ENCODE measurements at places on chromosomes 16 and 17.

GRCh38 chr16:27202923-27203506 is 311 bp upstream of the KDM8 start:
- DNase-seq = no peak

- DNase-seq = peak; percentile 23
Measured at GRCh38 chr16:3101018-3101840, 2.1 kb upstream of the ZSCAN10 start.

GRCh38 chr17:18248300-18248731 is 10.2 kb downstream of the FLII start:
- peak; percentile 28 for DNase-seq

DNA sequence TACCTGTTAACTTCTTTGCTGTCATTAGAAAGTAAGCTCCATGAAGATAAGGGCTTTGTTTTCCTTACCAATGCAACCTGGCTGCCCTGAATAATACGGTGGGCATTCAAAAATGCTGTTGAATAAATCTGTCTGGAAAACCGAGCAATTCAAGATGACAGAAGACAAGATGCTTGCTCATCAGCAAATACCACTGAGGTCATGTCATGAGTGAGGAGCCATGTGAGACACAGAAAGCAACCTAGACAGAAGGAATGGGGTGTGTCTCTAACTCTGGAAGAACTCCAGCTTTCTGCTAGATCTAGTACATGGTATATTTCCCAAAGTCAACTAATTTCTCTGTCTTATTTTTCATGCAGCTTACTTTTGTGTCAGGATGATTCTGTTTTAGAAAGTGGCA is 64.2 kb downstream of the STH start:
- no peak for DNase-seq

DNA sequence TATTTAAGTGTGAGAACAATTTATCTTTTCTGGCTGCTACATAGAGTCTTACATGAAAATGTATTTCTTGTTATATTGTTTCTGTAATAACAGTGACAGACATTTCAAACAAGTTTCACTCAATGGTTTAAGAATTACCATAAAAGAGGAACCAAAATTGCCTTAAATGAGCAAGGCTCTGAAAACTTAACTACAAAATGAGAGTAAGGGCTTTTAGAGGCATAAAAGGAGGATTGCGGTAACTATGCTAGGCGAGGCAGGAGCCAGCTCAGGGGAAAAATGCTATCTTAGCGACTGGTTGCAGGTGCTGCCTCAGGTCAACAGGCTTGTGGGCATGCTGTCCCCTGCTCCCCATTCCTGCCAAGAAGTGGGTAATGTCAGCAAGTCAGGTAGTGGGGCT is 81.7 kb upstream of the MSI2 start:
- no peak for DNase-seq

GRCh38 chr17:81373536-81374160 is 21.6 kb upstream of the BAHCC1 start:
- DNase-seq = no peak

DNA sequence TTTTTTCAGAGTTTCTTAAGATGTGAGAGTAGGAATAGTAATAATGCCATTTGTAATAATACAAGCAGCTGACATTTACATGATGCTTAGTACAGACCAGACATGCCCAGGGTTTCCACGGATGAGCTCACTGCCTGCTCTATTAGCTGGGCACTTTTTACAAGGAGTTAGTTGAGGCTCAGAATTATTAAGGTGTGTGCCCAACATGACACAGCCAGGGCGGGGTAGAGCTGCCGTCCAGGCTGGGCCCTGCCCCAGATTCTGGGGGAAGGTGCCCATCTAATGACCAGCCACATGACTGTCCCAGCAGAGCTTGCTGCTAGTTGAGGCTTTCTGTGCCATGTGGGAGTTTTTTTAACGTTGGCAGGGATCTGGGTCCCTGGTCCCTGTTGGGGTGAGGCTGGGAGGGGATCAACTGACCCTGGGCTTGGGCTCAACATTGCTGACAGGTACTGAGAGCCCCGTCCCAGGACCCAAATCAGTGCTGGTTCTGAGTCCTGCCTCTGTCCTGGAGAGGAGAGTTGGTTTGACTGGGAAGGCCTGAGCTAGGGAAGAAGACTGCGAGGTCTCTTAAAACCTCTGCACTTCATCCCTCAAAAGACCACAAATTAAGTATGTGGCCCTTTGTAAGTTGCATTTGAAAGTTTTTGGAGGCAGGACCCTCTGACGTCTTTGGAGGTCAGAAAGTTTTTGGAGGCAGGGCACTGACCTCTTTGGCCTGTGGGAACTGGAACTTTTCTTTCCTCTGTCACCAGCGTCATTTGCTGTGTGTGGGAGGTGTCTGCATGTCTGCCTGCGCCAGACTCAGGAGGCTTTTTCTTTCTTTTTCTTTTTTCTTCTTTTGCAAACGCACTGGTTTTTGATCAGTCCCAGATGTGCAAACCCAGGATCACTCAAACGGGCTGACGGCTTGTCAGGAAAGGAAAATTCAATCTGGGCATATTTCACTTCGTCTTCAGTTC is 2.2 kb downstream of the CRISPLD2 start:
- no peak for DNase-seq

DNA sequence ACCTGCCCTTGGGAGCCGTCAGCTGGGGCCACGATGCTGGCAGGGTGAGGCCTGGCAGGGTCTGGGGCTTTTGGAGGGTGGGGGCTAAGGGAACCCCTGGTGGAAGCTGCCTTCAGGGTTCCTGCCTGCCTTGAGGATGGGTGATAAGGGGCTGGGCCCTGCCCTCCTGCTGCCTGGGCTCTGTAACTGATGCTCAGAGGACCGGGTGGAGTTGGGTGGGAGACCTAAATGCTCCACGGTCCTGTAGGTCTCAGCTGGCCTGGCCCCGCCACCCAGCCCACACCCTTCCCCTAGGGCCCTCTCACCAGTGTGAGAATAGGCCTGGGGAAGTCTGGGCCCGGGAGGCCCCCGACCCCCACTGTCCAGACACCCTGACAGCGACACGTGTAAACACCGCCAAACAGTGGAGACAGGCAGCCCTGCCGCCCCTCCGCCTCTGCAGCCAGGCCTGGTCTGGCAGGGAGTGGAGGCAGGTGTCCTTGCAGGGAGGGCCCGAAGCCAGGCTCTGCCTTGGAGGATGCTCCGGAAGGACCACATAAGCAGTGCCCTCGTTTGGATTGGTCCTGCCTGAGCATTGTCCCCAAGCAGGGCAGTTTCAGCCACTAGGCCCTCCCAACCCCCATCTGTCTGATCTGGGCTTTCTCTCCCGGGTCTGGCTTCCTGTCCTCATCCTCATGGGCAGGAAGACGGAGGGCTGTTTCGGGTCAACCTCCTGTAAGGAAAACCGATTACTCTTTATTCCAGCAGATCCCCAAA is 6.5 kb upstream of the BAHCC1 start:
- DNase-seq = no peak

DNA sequence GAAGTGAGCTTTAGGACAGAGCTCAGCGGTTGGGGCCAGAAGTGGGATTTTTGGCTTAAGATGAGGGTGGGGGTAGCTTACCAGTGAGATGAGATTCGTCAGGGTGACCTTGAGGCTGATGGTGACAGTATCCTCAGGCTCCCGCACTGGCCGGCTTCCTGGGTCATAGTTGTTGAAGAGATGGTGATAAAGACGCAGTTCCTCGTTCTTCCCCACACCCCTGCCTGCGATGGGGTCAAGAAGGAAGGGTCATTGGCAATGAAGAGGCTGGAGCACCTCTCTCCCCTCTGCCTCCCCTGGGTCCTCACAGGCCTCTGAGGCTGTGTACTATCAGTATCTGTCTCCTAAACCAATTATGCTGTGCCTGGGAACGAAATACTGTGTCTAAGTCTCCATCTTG is 358 bp downstream of the CHRNE start:
- DNase-seq = no peak

DNA sequence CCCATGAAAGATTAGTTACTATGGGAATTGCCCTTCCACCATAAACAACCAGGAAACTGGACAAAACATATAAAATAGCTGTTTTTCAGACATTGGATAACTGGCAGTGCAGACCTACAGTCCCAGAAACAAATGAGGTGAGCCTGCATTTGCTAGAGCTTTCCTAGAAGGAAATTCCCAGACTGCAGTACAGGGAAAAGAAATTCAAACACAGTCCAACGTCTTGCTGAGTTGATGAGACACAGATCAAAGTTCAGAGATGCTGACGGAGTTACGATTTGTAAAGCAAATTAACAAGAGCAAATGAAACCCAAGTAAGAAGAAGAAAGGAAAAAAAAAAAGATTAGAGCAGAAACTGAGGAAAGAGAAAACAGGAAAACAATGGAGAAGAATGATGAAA is 41.3 kb upstream of the MNT start:
- no peak for DNase-seq

- no peak for DNase-seq
Measured at GRCh38 chr17:61474235-61474927, 22.2 kb downstream of the TBX4 start.

GRCh38 chr17:66557200-66557599 is 254.8 kb downstream of the PRKCA start:
- no peak for DNase-seq

GRCh38 chr17:67867591-67867990 is 42.3 kb downstream of the BPTF start:
- DNase-seq = no peak

- DNase-seq = peak; percentile 44
Measured at GRCh38 chr17:83079352-83079747, at the start of gene METRNL. METRNL (plus strand) TSS chr17:83079609; CDS start chr17:83079816, 207 bp downstream.

- DNase-seq = no peak
Measured at GRCh38 chr17:57696050-57696449, 49.0 kb downstream of the CCDC182 start.

GRCh38 chr17:81074875-81075274 is 39.9 kb downstream of the BAIAP2 start:
- no peak for DNase-seq

GRCh38 chr17:40832840-40833239 is 10.4 kb upstream of the KRT10 start:
- no peak for DNase-seq

DNA sequence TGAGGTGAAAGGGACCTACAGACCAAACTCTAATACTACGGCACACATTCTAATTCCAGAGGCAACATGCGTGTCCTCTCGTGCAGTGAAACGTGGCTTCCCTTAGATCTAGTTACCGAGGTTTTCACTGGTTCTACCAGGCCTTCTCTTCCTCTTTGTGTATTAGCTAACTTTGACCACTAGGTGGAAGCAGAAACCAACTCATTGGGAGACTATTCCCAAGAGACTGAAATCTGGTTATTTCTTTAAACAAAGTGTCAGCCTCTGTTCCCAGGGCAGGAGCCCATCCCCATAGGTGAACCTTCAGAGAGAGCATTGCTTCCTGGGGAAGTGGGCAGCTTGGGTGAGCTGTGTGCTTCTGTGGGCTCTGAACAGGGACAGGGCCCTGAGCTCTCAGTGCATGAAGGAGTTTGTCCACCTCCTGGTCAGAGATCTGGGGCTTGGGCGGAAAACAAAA is 19.7 kb upstream of the RCVRN start:
- DNase-seq = no peak

- no peak for DNase-seq
Measured at GRCh38 chr17:44361292-44362260, 2.1 kb downstream of the FAM171A2 start.

- DNase-seq = no peak
Measured at GRCh38 chr17:45906237-45906636, 11.9 kb downstream of the MAPT start.

DNA sequence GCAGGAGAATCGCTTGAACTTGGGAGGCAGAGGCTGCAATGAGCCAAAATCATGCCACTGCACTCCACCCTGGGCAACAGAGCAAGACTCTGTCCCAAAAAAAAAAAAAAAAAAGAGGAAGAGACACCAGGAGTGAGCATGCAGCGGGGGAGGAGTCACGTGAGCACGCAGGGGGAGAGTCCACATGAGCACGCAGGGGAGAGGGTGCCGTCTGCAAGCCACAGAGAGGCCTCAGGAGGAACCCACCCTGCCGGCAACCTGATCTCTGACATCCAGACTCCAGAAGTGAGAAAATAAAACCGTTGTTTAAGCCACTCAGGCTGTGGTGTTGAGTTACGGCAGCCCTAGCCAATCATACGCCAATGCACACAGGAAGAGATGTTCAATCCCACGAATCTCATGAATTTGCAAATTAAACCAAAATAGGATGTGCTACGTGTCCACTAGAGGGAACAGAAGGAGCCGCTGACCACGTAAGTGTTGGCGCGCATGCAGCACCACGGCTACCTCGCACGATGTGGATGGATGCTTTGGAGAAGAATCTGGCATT is 42.2 kb downstream of the CCDC57 start:
- no peak for DNase-seq

DNA sequence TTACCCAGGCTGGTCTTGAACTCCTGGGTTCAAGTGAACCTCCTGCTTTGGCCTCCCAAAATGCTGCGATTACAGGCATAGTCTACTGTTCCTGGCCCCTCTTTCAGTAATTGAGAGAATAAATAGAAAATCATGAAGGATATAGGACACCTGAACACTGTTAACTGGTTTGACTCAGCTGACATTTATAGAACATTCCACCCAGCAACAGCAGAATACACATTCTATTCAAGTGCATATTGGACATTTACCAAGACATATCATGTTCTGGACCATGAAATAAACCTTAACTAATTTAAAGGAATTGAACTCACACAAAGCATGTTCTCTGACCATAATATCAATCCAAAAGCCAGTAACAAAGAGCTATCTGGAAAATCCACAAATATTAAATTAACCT is 19.8 kb upstream of the BAIAP2 start:
- DNase-seq = no peak

DNA sequence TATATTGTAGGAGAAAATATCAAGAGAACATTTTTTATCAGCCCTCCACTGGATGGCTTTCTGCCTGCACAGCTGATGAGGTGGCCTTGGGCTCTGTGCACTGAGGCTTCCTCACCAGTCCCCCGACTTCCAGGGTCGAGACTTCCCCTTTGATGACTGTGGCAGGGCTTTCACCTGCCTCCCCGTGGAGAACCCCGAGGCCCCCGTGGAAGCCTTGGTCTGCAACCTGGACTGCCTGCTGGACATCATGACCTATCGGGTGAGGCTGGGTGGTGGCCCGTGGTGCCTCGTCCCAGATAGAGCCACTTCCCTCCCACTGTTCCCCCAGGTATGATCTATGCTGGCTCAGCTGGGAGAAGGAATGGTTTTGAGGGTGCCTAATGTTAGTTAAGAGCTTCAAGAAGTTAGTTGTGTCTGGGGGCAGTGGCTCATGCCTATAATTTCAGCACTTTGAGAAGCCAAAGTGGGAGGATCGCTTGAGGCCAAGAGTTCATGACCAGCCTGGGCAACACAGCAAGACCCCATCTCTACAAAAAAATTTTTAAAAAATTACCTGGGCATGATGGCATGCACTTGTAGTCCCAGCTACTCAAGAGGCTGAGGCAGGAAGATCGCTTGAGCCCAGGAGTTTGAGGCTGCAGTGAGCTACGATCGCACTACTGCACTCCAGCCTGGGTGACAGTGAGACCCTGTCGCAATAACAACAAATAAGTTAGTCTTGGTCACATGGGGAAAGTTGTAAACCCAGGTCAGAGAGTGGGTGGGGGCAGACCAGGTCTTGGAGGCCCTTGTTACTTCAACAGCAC is 11.8 kb downstream of the FCSK start:
- no peak for DNase-seq

- no peak for DNase-seq
Measured at GRCh38 chr17:72644492-72644891, 448.0 kb downstream of the SLC39A11 start.

All from stimulated activated CD4-positive, alpha-beta T cell treated with anti-CD3 and anti-CD28 coated beads, TNF-alpha, amount 100 ng/mL, for 4 hours (primary cell).